ENCODE measurements at places on chromosomes 2 and 18.

DNA sequence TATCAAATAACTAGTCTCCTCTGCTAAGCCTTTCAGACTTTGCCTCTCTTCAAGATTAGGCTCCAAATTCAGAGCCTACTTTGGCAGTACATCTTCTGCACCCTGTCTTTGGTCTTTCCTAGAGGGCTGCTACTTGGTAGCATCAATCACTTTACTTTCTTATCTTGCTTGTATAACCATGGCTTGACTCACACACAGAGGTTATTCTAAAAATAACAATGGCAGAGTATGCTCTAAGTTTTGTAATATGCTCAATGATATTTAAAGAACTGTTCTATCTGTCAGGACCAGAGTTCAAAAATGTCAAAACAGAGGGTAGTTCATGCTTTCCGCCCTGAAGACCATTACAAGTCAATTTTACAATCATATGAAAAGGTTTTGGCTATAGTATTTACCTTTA, 27.7 kb downstream of the THOC1 start:
- DNase-seq = no peak

- no peak for DNase-seq
These were observed 5.7 kb downstream of the LCT start for GRCh38 chr2:135831180-135831812.

DNA sequence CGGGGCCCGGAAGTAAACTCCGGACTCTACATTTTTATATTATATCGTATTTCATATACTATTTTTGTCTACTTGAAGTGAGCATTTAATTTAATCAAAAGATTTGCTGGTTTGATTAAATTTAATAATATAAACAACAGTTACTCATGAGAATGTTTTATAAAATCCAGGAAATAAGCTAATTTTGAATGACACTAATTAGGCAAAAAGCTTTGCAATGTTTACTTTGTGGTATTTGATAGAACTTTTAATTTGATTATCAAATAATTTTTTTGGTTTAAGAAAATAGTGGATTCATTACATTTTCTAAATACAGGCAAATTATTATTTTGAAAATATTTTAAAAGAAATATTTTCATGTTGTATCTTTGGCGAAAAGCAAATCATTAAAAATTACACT, 900.4 kb upstream of the CDH2 start:
- DNase-seq = no peak

- no peak for DNase-seq
These were observed 59.3 kb downstream of the UNC80 start for GRCh38 chr2:209830722-209831465.

- peak; percentile 72 for DNase-seq
These were observed 52.0 kb downstream of the ANKRD44 start for GRCh38 chr2:197258580-197258979.

DNA sequence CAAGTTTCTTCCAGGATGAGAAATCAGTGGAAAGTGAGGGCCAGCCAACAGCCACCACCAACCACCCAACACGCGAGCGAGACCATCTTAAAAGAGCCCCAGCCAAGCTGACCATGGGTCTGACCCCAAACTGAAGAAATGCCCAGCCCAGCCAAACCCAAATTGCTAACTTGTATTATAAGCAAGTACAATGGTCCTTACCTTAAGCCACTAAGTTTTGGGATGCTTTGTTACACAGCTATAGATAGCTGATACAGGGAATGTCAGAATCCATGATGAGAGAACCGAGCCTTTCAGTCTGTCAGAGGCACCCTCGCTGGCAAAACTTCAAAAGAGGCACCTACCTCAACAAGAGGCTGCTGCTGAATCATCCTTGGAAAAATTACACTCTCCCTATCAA, 17.0 kb downstream of the STK39 start:
- DNase-seq = no peak

DNA sequence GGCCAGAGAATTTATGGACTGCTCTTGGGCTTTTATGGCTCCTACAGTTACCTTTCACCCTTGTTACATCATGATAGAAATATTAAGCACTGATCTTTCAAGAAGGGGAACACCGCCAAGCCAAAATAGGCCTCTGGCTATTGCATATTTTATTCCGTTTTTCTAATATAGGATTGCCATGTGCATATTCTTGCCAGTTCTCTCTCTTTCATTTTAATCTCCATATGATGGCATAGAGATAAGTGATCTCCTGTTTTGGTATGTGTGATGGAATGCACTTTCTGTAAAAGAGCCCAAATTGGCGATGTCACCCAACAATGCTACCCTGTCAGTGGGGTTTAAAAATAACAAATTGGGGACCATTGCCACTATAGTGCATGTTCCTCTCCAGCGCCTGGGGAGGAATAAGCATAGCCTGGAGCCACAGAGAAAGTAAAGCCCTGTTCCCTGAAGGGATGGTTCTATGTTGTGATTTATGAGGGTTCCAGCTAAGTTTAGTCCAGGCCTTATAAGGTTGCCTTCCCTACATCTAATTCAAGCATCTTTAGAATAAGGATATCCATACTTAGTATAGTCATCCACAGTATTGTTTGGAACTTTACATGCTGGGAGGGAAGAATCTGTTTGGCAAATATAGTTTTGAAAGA, 26.9 kb downstream of the CMPK2 start:
- DNase-seq = no peak

- DNase-seq = no peak
These were observed 37.7 kb upstream of the SETBP1 start for GRCh38 chr18:44643004-44643403.

GRCh38 chr2:240212425-240213225, 72.2 kb upstream of the OTOS start:
- DNase-seq = no peak

DNA sequence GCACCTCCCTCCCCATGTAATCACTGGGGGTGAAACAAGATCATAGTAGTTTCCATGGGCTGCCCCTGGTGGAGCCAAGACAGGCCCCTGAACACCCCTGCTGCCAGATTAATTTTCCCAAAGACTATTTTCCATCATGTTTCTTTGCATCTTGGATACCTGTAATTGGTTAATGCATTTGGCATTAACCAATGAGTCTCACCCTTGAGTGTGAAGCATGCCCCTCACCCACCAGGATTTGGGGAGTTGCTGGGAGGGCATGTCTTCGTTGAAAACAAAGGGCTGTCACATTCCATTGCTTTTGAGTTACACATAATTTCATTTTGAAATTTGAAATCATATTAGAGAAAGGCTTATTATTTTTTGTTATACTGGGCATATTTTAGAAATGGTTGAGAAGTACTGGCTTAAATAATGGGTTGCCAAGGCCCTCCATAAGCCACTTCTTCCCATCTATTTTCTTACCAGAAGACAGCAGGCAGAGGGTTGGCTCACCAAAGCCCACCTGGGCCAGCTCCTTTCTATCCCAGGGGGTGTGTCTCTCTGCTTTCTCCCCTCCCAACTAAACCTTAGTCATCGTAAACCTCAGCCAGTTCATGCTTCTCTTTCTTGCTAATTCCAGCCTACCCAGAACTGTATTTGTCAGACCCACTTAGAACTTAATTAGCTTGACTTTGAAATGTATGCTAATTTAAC, 51.8 kb downstream of the ATIC start:
- no peak for DNase-seq

- no peak for DNase-seq
These were observed 45.4 kb upstream of the ASB18 start for GRCh38 chr2:236309669-236310029.

DNA sequence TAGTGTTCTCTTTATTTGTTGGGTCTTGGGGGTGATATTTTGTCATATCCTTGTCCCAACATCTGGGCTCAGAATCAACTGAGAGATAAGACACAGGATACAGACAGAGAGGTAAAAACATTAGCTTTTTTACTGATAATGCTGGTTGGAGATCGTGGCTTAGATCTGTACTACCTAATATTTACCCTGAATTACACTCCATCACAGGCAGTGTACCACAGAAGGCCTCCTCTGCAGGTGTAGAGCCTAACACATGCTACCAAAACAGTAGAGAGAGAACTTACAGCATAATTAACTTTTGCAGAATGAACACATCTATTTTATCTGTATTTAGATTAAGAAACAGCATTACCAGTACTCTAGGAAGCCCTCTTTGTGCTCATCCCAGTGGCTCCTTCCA, 6.8 kb downstream of the AGPS start:
- DNase-seq = no peak

DNA sequence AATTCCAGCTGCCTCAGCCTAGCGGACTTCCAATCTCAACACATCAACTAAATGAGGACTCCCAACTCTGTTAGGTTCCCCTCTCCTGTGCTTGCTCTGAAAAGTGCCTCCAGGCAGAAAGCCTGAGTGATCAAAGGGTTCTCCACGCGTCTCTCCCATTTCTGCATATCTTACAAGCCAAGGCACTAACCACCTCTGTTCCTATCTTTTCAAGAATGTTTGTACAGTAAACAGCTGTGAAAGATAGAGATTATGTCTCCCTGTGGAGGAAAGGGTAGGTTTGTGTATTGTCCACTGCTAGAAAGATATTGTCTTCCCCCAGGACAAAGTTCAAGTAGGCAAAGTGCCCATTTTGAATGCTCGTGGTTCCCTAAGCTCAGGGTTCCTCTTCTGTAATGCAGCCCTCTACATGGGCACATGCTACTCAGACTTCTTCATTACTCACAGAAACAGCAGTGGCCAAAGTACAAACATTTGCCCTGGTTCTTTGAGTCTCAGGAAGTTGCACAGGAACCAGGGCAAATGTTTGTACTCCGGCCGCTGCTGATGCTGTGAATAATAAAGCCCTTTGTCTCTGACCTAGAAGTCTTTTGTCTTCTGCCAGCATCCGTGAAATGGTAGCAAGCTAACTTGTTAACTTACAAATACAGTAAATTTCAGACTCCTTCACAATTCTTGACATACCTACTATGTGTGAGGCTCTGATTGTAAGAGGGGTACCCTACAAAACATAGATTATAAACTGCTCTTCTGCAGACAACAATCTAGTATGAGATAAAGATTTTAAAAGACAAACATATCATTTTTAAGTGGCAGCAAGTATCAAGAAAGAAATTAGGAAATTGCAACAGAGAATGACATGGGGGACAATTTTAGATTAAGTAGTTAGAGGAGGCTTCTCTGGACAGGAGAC, 44.5 kb downstream of the PKDCC start:
- DNase-seq = no peak

- DNase-seq = no peak
These were observed 313.6 kb upstream of the CDH20 start for GRCh38 chr18:61019338-61020301.

GRCh38 chr18:55189972-55190371, 230.7 kb upstream of the CCDC68 start:
- no peak for DNase-seq

GRCh38 chr2:146873056-146873455, 971.8 kb upstream of the ACVR2A start:
- no peak for DNase-seq

- DNase-seq = no peak
These were observed 121.2 kb downstream of the NRP2 start for GRCh38 chr2:205803500-205803899.

- no peak for DNase-seq
These were observed 75.3 kb upstream of the STPG4 start for GRCh38 chr2:47230418-47230817.

DNA sequence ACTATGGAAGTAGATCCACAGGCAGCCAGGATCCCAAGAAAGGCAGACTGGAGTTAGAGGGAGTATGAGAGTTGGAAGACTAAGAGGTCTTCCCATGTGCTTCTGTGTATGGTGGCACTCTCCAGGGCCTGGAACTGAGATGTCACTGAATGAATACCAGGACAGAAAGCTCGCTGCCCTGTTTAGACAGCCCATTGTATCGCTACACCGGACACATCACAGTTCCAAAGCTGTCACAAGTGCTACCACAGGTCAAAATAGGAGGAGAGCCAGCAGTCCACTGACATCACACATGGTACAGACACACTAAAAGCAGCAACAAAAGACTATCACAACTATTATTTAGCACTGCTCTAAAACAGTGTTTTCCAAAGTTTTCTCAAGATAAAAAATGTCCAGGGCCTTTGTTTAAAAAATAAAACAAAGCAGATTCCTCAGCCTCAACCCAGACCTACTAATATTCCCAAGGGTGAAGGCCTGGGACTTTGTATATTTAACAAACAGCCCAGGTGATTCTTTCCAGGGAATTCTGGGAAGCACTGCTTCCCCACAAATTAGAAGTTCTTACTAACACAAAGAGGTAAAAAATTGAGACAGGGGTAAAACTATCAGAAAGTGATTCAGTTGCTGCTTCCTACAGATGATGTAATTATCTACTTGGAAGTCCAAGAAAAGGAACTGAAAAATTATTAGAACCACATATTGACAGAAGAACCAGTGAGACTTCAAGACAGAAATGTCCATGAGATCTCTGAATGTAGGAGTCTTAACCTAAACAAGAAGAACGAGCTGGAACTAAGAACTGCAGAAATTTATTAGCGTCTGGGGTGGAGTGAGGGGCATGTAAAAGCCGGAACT, 116.0 kb downstream of the DTNB start:
- DNase-seq = no peak

DNA sequence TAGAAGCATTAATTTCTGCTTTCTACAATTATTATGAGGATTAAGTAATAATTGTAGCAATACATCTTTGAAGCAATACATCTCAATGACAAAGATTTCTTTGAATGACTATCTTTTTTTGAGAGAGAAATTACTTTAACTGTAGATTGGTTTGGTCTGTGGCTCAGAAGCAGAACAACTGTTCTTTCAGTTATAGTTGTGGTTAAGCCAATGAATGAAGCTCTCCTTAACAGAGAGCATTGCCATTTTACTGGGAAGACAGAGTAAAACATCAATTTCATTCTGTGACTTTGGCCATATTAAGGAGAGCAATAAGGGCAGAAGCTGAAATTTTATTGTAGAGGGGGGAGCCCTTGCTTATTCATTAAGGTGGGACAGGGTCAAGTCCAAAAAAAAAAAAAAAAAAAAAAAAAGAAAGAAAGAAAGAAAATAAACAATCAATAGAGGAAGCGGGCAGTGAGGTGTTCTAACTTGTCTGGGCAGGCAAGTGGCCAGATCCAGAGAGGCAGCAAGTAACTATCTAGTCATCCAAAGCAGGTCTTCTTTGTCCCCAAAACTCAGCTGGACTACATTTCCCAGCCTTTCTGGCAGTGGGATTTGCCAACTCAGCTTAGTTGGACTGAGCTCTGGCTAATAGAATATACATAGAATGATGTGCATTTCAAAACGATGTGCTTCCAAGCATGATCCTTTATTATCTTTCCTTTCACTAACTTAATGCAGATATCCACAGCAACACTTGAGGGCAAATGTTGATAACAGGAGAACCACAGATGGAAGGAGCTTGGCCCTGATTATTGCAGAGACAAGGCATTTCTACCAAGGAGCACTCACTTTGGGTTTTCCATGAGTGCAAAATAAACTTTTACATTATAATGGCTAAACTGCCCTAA, 462.7 kb upstream of the CDH20 start:
- DNase-seq = no peak

DNA sequence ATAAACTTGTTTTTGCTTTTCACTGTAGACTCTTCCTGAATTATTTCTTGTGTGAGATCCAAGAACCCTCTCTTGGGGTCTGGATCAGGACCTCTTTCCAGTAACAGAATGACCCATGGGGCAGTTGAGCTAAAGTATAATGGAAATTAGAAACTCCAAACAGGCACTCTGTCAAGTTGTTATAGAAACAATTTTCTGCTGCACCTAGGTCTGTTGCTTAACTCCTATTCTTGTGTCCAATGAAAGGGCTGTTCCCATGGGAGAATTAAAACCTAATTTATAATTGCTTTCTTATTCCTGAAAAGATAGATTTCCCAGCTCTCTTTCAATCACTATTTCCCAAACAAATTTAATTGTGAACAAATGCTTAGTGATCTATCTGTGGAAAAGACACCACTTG, 1341.3 kb upstream of the PIK3C3 start:
- no peak for DNase-seq
